Fibroblast of villous mesenchyme (primary cell): ENCODE measurements at places on chromosomes 1 and 21. TPM values are rescaled to one million over a fixed set of nuclear protein-coding genes. Genes with fewer than 3 reads are reported as not detected.

RCSD1 gene
- 0.64 and 1.3 TPM in 2 replicates for total RNA-seq

RSPO1 gene
- not detected in 2 replicates for total RNA-seq

SPATA17 gene
- under 0.01 and 0.86 TPM in 2 replicates for total RNA-seq

GSTM3 gene
- 84.7 and 104 TPM in 2 replicates for total RNA-seq

KCNE2 gene
- not detected in 2 replicates for total RNA-seq

GRCh38 chr1:59136541-59137275 is 160.2 kb upstream of the FGGY start:
- DNase-seq: no peak

- no peak for DNase-seq
Observed at GRCh38 chr1:4561205-4561604, 93.2 kb upstream of the AJAP1 start.

- DNase-seq: no peak
Observed at GRCh38 chr21:30718239-30718909, at the start of gene KRTAP21-3. KRTAP21-3 (minus strand) TSS chr21:30718777; CDS start chr21:30718759, 18 bp downstream.

GRCh38 chr1:186925881-186926669 is 97.3 kb downstream of the PLA2G4A start:
- peak; percentile 20 for DNase-seq

GRCh38 chr1:170395149-170395548 is 136.8 kb upstream of the GORAB start:
- no peak for DNase-seq

GRCh38 chr1:229342656-229343569 is at the start of gene CCSAP:
CCSAP (minus strand) TSS chr1:229343047; CDS start chr1:229342465, 582 bp downstream.
- DNase-seq: peak; percentile 56

GRCh38 chr1:28644494-28644893 is 1.6 kb upstream of the TAF12 start:
- no peak for DNase-seq
